ENCODE measurements at places on chromosomes 4 and X.

GRCh38 chr4:111991163-111991562 lies 154.1 kb upstream of the FAM241A start:
- no peak for DNase-seq

DNA sequence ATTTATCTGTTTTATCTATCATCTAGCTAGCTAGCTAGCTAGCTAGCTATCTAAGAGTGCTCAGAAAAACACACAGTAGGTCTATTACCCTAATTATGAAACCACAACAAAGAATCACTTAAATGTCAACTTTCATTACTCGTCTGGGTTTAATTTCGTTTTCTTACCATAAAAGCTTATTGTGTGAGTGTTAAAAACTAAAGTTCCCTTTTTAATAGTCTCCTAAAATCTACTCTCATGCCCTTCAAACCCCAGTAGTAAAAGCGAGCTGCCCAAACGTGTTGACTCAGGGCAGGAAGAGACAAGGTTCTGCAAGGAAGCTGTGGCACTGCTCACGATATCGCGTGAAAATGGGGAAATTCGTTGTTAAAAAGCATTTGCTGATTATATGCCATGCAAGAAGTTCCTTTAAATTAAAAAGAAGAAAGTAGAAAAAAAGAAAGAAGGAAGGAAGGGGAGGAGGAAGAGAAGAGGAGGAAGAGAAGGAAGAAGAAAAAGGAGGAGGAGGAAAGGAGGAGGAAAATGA lies 595 bp downstream of the MBNL3 start:
- no peak for DNase-seq

GRCh38 chr4:163505374-163505773 lies 10.9 kb downstream of the TMA16 start:
- no peak for DNase-seq

DNA sequence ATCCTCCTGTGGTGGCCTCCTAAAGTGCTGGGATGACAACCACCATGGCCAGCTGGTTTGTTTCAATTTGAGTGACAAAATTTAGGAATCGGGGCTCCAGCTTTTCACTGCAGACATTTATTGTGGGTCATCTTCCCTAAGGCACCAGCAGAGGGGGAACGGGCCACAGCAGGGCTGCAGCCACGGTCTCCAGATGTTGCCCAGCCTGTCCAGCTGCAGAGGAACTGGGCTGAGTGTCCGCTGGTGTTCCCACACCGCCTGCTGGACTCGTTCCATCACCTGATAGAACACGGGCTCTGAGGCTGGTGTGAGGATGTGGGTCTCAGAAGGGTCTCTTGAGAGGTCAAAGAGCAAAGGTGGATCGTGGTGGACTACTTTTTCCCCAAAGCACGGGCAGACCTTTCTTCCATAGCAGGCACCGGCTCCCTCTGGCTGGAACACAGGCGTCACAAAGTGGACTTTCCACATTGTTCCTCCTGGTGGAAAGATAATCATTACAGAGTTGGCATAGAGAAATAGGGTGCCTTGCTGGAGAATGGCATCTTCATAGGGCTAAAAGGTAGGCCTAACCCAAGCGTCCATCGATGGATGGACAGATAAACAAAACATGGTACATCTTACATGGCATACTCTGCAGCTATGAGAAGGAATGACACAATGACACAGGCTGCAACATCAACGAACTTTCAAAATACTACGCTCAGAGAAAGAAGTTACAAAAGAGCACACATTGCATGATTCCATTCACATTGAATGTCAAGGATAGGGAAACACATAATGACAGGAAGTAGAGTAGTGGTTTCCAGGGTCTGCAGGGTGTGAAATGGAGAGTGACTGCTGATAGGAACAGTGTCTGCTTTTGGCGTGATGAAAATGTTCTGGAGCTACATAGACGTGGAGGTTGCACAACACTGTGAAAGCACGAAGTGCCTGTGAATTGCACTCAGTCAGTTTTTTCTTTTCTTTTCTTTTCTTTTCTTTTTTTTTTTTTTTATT lies 5.9 kb upstream of the ARSD start:
- DNase-seq = no peak

- no peak for DNase-seq
These were observed 24.8 kb upstream of the GUCY1B1 start for GRCh38 chr4:155734065-155734464.

GRCh38 chr4:37719021-37719420 lies 32.8 kb upstream of the RELL1 start:
- no peak for DNase-seq

DNA sequence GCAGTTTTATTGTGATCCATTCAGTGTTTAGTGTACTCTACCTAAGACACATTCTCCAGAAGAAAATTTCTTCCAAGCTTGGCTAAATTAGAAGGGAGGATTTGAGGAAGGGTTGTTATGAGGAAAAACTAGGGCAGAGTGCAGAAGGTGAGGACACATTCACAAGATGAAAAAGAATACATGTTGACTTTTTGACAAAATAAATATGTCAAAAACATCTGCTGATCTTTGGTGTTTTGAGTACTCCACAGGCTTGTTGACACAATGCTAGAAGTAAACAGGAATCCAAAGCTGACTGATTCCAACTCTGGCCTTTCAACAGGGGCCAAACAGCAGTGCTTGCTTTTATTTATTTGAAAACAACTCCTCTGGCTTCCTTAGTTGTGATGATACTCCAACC lies 125.8 kb upstream of the SLC7A11 start:
- DNase-seq = no peak

GRCh38 chr4:55378617-55379467 lies 16.9 kb upstream of the TMEM165 start:
- DNase-seq = no peak

GRCh38 chrX:30822764-30823163 lies 66.3 kb downstream of the TAB3 start:
- DNase-seq = no peak

DNA sequence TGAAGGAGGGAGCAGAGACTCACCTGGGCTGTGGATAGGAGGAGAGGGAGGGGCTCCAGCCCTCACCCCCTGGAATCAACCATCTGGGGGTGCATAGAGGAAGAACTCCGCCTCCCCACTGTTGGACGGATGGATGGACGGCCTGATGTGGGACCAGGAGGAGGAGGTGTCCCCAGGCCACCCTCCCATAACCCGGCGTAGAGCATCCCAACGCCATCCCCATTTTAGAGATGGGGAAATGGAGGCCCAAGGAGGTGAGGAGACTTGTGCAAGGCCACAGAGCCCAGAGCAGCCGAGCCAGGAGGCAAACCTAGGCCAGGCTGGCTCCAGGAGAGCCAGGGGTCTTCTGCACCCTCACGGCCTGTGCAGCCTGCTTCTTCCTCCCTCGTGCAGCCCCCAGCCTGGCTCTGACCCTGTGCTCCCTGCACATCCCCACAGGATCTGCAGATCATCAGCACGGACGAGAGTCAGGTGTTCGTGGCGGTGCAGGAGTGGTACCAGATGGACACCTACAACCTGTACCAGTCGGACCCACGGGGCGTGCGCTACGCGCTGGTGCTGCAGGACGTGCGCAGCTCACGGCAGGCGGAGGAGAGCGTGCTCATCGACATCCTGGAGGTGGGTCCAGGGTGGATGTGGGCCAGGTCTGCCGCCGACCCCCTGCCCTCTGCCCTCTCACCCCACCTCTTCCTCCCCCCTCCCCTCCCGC lies 241.0 kb upstream of the PSAPL1 start:
- DNase-seq = no peak

DNA sequence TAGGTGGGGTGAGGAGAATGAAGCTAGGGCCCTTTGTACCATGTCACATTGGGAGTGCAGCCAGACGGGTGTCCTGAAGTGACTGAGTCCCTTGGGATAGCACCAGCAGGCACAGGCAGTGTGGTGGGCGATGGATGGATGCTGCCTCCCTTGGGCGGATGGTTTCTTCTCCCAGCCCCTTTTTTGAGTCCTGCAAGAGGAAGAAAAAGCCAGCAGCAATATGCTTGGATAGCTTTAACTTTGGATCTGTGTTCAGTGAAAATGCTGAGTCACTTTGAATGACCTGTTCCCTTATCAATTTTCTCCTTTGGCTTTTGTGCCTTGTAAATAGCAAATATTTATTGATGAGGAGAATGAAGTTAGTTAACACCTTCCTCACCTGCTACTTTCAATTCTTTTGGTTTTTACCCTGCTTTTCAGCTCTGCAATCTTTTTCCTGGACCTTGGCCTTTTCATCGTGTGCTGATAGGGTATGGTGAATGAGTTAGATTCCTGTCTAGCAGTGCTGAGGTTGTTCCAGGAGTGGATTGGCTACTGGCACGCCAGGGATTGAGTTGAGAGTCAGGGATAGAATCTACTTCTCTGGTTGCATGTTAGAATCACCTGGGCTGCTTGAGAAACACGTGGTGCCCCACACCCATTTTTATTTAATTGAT lies 10.2 kb downstream of the DCUN1D4 start:
- no peak for DNase-seq

DNA sequence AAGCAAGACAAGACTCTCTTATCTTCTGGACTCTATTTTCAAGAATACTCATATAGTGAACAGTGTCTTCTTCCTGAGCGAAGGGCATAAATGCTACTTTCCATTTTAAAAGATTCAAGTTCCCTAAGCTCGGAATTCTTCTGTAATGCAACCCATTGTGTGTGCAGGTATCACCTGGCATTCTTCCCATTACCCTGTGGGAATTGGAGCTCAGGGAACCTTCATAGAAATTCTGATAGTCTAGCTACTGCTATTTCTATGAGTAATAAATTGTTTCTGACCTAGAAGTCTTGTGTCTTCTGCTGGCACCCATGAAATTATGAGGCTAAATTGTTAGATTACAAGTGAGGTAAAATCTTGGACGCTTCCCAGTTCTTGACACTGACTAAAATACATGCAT lies 324.1 kb upstream of the DIPK2B start:
- DNase-seq = no peak

DNA sequence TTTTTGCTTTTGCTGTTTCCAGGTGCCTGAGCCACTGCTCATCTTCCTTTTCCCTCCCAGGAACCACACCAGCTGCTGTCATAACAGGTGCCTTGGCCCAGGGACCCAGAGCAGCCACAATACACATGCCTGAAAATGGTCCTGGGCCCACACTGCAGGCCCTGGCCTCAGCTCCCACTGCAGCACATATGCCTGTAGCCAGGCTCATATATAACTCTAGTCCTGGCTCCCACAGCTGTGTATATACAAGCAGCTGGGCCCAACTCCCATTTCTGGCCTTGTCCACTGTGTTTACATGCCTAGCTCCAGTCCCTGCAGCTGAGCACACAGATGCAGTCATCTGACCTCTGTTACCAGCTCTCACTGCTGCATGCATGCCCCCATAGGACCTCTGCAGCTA lies 930.5 kb downstream of the ADGRL3 start:
- no peak for DNase-seq

DNA sequence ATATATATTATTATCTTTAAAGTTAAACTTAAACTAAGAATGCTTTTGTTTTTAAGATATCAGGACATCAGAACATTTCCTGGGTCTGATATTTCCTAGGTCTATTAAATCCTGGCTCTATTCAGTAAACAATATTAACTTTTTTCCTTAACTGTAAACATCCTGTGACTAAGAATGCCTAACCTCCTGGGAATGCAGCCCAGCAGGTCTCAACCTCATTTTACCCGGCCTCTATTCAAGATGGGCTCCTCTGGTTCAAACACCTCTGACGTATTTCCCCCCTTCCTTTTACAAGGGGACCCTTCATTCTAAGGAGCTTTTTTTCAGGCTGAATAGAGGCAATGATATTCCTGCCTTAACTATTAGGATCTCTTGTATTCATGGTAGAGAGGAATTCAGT lies 35.8 kb upstream of the DYNLT3 start:
- no peak for DNase-seq

DNA sequence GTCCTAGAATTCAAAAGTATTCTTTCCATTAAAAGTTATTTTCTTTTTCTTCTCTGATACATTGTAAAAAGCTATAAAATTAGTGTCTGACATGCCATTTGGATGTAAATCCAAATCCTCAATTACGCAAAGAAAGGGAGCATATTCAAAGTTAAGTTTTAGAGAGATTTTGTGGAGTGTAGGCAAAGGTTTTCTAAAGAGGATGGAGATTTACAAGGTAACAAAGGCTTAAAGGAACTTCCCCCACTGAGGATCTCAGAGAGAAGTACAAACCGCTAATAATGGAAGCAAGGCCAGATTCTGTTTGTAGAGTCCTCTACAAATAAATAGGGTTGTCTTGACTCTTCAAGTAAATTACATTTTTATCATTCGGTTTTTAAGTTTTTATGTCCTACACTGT lies 91.0 kb upstream of the MAPK10 start:
- no peak for DNase-seq

GRCh38 chrX:39714471-39714870 lies 383.3 kb downstream of the BCOR start:
- no peak for DNase-seq

GRCh38 chr4:20684852-20685763 lies 15.2 kb upstream of the PACRGL start:
- DNase-seq = no peak

DNA sequence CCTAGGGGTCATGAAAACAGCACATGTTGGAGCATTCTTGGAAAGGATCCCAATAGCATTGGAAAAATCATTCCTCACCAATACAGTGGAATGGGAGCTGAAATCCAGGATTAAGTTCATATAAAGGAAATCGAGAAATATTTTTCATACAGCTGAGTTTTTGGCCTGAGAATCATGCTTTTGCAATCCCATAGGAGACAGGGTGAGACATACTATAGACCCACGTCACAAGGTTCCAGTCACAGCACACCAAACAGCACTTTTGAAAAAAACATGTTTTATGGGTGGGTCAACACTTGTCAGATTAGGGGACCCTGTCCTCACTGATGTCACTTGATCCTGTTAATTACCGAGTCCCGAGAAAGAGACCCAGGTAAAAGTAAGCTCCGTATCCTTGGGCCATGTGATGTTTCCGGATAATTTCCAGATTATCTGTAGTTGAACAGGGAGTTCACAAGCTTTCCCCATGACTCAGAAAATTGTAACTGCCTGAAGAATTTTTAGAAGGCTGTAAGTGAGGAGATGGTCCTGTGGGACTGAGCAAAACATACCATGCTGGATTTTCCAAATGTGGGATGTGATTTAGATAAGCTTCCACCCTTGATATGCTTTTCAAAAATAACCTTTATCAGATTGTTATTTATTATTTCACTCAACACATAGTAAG lies 80.9 kb upstream of the TLR3 start:
- no peak for DNase-seq

- DNase-seq = no peak
These were observed 6.1 kb downstream of the TAF9B start for GRCh38 chrX:78133238-78133960.

- no peak for DNase-seq
These were observed 230.1 kb downstream of the SHROOM3 start for GRCh38 chr4:76665153-76665552.

DNA sequence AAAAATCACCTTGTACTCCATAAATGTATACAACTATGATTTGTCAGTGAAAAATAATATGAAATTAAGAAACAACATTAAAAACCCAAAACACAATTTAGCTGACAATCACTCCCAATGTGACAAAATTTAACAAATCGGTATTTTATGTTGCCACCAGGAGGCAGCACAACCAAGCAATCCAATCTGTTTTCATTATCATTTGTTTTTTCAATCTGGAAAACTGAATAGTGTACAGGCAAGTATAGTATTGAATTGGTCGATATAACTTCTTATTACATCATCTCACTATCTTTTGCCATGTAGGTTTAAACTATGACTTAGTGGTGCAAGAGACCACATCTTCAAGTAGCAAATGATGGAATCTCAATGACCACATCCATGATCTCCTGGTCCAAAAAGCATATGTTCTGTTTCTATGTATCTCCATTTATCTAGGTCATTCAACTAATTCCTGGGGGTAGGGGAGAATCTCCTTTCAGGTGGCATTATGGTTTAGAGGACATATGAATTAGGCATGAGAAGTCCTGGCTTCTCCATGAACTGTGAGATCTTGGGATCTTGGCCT lies 112.9 kb upstream of the AGA start:
- DNase-seq = no peak
